ENCODE measurements at places on chromosomes 5 and 9.

- DNase-seq = no peak
These were observed 354.5 kb upstream of the FTMT start for GRCh38 chr5:121497176-121497575.

DNA sequence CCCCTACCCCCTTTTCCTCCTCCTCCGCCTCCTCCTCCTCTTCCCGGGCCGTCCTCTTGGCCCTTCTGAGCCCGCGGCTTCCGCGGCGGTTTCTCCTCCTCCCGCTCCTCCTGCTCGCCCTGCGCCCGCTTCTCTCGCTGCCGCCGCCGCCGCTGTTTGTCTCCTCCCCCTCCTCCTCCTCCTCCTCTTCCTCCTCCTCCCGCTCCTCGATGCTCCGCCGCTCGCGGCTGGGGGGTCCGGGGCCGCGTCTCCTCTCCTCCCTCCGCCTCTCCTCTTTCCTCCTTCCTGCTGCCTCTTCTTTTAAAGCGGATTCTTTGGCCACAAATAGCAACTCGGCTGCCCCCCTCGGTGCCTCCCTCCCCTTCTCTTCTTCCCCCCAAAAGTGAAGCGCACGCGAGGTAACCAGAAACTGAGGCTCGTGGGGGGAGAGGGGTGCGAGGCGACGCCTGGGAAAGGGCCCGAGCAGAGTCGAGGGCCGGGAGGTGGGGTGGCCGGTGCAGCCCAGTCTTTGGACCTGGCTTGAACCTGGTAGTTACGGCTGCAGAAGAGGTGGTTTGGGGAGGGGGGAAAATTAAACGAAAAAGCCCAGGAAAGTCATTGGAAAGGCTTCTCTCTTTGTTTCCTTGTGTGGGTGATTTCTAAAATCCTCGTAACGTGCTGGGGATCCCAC is 1058.5 kb upstream of the DMAC1 start:
- no peak for DNase-seq

DNA sequence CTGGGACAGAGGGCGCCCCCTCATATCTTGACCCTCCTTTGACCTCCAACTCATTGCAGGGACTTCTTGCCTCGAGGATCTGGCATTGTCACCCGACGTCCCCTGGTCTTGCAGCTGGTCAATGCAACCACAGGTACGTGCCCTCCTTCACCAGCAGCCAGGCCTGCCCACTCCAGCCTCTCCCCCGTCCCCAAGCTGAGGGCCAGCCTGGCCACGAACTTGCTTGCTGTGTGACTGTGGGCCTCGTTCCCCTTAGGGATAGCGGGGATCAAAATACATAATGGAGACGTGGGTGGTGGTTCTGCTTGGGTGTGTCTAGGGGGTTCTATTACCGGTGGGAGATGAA is 15.0 kb downstream of the DNM1 start:
- no peak for DNase-seq

- no peak for DNase-seq
These were observed 104.7 kb downstream of the GAS1 start for GRCh38 chr9:86842573-86842972.

GRCh38 chr5:5403741-5404140 is 18.7 kb upstream of the ICE1 start:
- no peak for DNase-seq

GRCh38 chr5:58268268-58268667 is 191.6 kb downstream of the PLK2 start:
- no peak for DNase-seq

GRCh38 chr5:170985486-170985885 is 123.7 kb downstream of the RANBP17 start:
- no peak for DNase-seq

DNA sequence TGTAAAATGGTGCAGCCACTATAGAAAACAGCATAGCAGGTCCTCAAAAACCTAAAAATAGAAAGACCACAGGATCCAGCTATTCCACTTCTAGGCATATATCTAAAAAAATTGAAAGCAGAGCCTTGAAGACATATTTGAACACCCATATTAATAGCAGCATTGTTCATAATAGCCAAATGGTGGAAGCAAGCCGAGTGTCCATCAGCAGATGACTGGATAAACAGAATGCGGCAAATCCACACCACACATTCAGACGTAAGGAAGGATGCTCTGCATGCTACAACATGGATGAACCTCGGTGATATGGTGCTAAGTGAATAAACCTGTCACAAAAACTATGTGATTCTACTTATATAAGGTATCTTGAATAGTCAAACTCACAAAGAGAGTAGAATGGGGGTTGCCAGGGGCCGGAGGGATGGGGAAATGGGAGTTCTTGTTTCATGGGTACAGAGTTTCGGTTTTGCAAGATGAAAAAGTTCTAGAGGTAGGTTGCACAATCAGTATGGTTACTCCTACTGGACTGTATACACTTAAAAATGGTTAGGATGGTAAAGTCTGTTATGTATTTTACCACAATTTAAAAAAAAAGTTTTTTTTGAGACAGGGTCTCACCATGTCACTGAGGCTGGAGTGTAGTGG is 17.1 kb upstream of the HSD17B3 start:
- no peak for DNase-seq

- DNase-seq = no peak
These were observed 47.0 kb downstream of the KIAA0825 start for GRCh38 chr5:94571415-94571814.

DNA sequence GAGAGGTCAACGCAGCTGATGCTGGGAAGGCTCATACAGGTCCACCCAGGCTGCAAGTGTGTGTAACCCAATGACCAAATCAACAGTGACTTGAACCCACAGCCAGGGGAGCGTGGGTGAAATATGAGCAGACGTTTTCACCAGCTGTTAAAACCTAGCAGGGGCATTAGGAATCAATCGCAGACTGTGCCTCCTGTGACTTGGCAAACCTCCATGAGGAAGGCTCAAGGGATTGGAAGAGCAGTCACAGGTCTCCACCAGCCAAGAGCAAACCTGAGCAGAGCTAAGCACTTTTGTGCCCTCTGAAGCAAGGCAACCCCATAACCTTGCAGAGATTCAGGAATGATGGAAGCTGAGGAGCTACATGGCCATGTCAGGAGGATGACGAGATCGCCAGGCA is 25.5 kb downstream of the INSYN2B start:
- no peak for DNase-seq

GRCh38 chr9:129509533-129509928 is 111.4 kb downstream of the C9orf50 start:
- DNase-seq = no peak

DNA sequence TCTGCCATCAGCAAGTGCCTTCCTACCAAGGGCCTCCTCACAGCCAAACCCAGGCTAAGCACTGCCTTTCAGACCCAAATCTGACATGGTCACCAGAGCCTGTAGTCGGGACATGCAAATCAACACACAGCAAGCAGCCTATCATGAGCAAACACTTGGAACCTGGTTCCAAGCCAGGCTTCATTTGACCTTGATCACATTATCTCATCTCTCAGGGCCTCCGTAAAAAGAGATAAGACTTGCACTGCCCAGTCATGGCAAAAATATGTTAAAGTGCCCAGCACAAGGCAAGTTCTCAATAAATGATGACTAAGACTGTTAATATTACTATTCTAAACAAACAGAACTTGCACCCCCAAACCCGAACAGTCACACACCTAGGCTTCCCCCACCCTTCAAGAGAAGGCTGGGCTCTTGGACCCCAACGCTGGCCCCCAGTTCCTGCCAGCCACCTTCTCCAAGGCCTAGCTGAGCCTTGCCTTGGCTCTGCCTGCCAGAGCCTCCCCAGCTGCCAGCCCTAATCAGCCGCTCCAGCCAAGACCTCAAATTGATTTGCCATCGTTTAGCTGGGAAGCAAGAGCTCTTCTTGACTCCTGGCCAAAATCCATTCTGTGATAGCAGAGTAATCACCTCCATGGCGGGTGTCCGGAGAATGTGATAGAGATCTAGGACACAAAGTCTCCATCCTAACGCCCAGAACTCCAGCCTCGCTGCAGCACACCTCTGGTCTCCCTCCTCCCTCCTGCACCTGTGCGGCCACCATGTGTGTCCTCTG is 18.7 kb downstream of the CPLX2 start:
- DNase-seq = no peak

DNA sequence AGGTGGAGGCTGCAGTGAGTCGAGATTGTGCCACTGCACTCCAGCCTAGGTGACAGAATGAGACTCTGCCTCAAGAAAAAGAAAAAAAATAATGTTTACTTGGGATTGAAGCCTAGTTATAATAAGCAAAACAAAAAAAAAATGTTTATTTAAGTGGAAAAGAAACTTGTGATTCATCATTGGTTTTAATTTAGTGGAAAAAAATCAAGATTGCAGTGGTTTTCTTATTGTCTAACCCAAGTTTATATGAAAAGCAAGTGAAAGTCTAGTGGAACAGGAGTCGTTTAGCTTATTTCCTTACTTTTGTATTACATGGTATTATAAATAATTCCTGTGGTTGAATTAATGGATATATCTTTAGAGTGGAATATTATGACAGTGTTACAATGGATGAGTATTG is 8.4 kb downstream of the CNOT8 start:
- DNase-seq = no peak

DNA sequence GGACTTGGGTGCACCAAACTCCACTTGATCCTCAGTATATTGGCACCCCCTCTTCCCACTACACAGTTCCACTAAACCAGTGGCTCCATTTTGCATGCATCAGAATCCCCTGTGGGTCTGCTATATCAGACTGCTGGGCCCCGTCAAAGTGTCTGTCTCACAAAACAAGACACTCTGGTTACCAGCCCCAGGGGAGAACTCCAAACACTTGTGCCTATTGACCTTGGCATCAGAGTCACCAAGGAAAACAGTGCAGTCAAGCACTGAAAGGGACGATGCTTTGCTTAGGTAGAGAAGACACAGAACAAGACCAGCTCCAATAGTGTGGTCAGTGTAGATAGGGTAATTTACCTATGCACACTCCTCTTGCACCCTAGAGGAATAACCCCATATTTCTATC is 205.8 kb upstream of the RAI14 start:
- DNase-seq = no peak

DNA sequence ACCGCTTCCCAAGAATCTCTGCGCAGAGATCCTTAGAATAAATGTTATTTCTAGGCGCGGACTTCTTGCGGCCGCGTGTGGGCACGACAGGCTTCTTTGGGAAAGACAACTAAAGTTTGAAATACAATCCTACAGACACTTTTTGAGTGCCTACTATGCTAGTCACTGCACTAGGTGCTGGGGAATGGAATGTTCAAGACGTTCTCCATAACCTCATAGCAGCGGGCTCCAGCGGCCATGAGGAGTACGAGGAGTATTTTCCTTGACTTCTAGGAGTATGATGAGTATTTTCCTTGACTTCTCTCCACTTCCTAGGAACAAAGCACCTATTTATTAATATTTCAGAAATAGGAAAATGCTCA is 636 bp upstream of the PWWP2A start:
- no peak for DNase-seq

DNA sequence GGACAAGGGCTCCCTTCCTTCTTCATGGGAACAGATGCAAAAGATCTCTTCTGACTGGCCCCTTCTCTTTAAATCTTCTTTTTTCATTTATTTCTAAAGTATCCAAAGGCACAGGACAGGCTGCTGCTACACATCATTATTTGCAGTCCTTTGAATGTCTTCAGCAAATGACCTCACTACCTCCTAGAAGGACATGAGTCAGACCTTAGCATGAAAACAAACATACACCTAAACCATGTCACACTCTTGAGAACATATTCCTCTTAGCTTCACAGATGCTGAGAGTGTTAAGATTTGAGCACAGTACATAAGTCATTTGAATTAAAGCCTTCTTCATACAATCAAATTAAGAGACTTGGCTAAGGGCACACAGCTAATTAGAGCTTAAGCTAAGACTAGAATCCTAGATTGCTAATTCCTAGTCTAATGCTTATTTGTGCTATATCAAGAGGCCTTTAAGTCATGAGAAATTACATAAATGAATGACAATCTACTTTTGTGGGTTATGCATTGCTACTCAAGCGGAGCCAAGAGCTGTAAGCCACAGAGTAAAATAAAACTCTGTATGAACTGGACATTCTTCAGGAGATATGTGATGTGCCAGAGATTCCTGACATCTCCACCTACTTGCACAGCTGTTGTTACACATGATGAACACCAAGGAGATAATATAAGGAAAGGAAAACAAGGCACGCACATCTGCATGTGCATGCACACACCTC is 109.1 kb upstream of the PTGER4 start:
- no peak for DNase-seq

- no peak for DNase-seq
These were observed 76.7 kb downstream of the TRIM32 start for GRCh38 chr9:116763770-116764169.

DNA sequence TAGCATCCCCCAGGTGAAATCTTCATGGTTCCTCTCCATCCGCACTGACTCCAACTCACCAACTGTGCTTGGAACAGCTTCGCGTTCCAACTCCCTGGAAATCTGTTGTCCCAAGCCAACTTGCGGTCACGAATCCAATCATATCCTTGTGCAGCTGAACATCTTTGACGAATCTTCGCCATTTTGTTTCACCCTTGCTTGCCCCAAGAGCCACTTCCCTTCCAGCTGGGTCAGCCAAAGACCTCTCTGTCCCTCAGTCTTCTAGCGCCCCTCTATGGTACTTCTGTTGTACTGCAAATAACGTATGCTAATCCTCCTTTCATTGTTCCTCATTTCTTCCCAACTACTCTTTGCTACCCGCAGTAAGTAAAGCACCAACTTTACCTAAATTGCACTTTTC is 61.0 kb upstream of the TARS1 start:
- DNase-seq = no peak

GRCh38 chr9:95206143-95206542 is 111.4 kb downstream of the FANCC start:
- DNase-seq = no peak

GRCh38 chr9:35341021-35341420 is 148.9 kb upstream of the RUSC2 start:
- no peak for DNase-seq

DNA sequence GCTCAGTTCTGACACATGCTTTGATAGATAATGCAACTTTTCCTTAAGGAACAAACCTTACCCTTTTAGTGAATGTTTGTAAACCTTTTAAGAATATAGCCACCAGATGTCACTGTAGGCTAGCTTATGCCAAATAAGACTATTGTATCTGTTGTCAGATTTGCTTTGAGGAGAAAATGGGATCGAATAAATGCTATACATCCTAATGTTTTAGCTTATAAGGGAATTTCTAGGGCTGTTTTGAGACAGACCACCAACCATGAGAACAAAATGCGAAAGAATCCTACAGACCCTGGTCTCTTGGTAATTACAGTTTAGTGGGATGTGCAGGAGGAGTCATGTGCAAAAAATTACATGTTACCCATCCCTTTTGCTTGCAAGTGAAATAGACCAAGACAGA is 127.6 kb upstream of the NMUR2 start:
- DNase-seq = no peak

DNA sequence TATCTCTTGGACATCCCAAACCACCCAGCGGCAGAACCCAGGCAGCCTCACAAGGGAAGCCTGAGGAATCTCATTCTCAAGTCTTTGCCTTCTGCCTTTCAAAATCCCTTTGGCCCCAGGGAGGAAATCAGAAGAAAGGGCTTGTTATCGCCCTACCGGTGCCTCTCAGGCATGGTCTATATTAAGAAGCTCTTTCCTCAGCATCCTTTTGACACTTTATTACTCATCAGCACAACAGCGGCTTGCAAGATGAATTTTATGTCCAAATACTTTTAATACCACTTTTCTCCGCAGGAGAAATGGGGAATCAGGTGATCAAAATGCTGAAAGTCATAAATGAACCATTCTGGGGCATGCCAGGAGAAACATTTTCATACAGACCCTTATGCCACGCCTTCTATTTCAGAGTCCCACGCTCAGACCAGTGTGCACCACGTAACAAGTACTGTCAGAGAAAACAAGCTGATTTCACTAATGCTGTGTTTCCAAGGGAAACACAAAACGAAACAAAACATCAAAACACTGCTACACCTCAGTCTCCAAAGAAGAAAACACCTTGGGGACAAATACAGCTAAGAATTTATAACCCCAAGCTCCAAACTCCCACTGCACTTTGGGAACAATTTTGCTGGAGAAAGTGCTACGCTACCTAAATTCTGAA is 30.0 kb downstream of the RAPGEF1 start:
- DNase-seq = no peak

Measured in stimulated activated CD4-positive, alpha-beta T cell treated with anti-CD3 and anti-CD28 coated beads, Interleukin-1b, Interleukin-23, amount 100 ng/mL, for 24 hours (primary cell).